ENCODE measurements at places on chromosomes 7 and 10. TPM values are rescaled to one million over a fixed set of nuclear protein-coding genes. Genes with fewer than 3 reads are reported as not detected.

The ZNF746 gene
- 23.8 TPM for total RNA-seq

The IFIT1B gene
- total RNA-seq = not detected

The C10orf105 gene
- total RNA-seq = under 0.01 TPM

The LOXL4 gene
- total RNA-seq = 0.38 TPM

The IL15RA gene
- total RNA-seq = 17.2 TPM

The NOLC1 gene
- total RNA-seq = 50.6 TPM

The TFR2 gene
- 0.38 TPM for total RNA-seq

The TRPV6 gene
- not detected for total RNA-seq

The NOM1 gene
- total RNA-seq = 27.6 TPM

The FAM13C gene
- total RNA-seq = 8.3 TPM

The HTRA1 gene
- total RNA-seq = 39.1 TPM

The ZNF804B gene
- not detected for total RNA-seq

The SPACDR gene
- 0.48 TPM for total RNA-seq

The PNLIPRP2 gene
- total RNA-seq = not detected

The ITPRID1 gene
- not detected for total RNA-seq

The OR2AE1 gene
- total RNA-seq = 0.57 TPM

The MMP21 gene
- total RNA-seq = 0.33 TPM

Measured in vein endothelial cell (primary cell).